ENCODE measurements at places on chromosomes 6 and 20.

DNA sequence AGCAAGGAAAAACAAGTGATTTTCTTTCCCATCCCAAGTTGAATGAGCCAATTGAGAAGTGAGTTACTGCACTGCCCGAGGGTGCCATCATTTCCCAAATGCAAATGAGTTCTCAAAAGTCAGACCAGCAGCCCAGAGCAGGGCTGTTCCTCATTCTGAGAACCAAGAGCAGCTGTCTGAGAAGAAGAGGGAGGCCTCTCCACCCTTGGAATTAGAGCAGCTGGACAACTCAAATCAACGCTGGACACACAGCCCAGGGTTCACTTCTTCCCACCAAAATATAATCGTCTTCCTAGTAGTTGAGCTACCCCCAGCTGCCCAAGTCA is 4.6 kb upstream of the PREX1 start:
- no peak for DNase-seq

- DNase-seq: no peak
These were observed 191.3 kb downstream of the TSHZ2 start for GRCh38 chr20:53163486-53163885.

DNA sequence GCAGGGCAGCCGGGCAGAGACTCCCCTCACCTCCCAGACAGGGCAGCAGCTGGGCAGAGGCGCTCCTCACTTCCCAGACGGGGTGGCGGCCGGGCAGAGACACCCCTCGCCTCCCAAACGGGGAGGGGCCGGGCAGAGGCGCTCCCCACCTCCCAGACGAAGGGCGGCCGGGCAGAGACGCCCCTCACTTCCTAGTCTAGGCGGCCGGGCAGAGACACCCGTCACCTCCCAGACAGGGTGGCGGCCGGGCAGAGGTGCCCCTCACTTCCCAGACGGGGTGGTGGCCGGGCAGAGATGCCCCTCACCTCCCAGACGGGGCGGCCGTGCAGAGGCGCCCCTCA is 6.6 kb upstream of the PRIM2 start:
- no peak for DNase-seq

DNA sequence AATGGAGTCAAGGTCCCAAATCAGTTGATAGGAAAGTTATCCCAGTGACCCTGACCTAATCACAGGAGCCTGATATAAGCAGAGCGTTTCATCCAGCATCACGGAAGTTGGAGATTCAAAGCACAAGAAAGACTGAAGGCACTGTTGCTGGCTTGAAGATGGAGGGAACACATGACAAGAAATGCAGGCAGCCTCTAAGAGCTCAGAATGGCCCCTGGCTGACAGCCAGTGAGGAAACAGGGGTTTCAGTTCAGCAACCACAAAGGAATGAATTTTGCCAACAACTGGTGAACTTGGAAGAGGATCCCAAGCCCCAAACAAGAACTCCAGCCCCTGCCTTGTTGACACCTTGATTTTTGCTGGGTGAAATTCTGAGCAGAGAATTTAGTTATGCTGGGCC is 778.5 kb downstream of the MAFB start:
- no peak for DNase-seq

DNA sequence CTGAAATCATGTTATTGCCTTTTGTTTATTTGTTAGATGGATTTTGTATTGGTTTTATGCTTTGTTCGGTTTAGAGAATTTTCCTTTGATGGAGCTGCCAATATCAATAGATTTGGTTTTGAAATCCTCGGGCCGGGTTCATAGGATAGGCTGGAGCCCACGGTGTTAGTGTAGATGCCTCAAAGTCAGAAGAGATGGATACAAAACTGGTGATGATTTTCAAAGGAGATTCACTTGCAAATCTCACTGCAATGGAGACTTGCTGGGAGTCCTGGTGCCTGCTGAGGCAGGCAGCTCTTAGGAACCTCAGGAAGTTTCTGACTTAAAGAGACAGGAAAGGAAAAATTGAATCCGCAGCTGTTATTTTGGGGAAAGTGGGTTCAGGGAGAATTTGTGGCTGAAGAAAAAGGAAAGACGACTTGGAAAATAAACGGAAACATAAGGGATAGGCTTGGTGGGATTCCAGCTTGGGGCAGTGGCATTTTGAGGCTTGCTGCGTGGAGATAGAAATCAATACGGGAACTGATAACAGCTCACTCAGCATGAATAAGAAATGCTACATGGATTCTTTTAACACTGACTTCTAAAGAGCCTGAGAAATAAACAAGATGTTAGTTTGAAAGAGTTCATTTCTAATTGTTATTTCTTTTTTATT is 241.6 kb downstream of the PHACTR1 start:
- no peak for DNase-seq

DNA sequence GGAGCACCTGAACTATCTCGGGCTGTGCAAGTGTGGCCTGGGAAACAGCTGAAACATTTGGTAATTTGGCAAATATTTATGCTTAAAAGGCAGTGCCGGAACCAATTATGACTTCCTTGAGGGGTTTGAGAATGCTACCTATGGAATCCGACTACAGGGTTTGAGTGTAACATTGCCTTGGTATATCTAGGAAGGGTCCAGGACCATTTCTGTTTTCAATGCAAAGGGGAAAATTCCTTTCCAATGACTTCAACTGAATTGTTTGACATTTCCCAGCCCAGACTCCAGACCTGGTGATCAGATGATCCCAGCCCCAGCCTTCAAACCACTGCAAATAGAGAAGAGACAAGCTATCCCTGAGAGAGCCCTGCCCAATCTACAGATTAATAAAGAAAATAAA is 4.6 kb upstream of the PPP1R3G start:
- no peak for DNase-seq

DNA sequence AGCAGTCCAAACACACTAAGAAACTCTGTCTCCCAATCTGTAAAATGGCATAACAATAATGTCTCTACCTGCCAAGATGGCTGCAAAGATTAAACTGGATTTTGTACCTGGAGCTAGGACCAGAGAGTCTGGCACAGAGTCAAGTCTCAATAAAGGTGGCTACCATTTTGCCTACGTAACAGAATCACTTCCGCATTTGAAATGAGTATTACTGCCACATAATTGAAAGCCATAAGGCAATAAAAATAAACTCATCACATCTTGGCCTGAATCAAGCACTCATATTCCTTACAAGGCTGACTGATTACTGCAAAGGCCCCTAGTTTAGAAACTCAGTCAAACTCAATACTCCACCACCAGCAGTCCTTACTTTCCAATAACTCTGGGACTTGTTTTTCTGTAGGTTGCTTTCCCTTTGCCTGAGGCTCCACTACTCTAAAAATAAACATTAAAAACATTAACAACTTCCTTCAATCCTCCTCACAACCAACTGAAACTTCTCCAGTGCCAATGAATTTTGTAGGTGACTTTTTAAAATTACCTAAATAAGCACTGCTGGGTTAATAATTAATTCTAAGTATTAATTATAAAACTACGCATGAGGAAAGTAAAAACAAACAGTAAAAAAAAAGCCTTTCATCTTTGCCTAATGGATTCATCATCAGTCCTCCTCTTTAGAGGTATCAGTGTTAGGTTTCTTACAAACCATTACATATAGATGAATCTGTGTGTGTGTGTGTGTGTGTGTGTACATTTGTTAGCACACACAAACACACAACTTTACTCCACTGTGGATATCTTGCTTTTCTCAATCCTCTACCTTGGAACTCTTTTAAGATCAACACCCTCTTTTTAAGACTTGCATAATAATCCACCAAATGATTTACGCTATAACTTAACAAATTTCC is 3.7 kb downstream of the KIF16B start:
- DNase-seq: no peak

GRCh38 chr6:4777394-4777935 is 1.3 kb downstream of the CDYL start:
- DNase-seq: no peak

DNA sequence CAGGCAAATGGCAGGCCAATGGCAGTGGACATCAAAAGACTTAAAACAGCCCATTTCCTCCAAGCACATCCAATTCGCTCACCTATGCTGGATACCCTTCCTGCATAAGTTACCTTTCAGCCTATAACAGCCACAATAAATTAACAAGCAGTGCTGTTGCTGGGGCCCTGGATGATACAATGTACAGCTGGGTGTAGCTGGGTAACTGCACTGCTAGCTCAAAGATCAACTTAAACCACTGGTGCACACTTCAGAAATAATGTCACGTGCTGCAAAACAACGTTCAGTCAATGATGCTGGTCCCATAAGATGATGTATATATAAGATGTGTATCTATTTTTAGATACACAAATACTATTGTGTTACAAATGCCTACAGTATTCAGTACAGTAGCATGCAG is 13.6 kb downstream of the IL20RA start:
- no peak for DNase-seq

- DNase-seq: no peak
These were observed 2.4 kb downstream of the C6orf132 start for GRCh38 chr6:42140032-42140431.

- DNase-seq: no peak
These were observed 758.3 kb downstream of the KIF16B start for GRCh38 chr20:15814911-15815310.

GRCh38 chr20:40991181-40991889 is 37.3 kb upstream of the TOP1 start:
- DNase-seq: no peak

DNA sequence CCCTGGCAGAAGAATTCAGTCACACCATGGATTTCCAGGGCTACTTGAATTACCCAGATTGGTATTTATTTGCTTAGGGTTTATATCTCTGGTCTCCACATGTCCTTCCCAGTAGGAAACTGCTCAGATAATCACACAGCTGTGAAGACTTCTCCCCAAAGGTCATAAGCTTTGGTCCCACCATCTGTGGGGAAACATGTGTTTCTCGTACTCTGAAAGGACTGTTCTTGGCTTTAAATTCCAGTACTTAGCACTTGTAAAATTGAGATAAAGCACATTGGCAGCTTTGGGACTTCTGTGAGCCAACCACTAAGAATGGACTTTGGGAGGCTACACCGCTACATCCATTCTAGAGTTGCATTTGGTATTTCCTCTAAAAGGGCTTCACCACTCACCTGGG is 205.3 kb upstream of the FOXA2 start:
- DNase-seq: no peak

- DNase-seq: no peak
These were observed 524.5 kb downstream of the BMP2 start for GRCh38 chr20:7291946-7292345.

GRCh38 chr6:144144996-144145395 is 5.3 kb upstream of the STX11 start:
- DNase-seq: no peak

GRCh38 chr6:41626917-41627316 is 11.4 kb upstream of the MDFI start:
- DNase-seq: no peak

DNA sequence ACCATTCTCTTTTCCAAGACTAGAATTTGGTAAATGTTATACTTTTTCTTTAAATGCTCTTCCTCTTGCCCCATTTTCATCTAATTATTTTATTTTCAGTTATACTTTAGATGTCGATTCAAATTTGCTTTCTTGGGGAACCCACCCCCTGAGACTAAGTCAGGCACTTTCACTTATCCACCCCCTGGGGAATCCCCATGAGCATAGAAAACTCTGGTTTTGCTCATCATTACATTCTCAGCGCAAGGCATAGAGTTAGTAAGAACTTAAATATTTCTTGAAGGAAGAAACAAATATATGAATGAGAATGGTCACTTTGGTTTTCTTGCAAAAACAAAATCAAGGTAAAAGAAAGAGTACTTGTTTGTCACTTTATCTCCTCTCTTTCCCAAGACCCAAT is 25.1 kb upstream of the HSF2 start:
- no peak for DNase-seq

DNA sequence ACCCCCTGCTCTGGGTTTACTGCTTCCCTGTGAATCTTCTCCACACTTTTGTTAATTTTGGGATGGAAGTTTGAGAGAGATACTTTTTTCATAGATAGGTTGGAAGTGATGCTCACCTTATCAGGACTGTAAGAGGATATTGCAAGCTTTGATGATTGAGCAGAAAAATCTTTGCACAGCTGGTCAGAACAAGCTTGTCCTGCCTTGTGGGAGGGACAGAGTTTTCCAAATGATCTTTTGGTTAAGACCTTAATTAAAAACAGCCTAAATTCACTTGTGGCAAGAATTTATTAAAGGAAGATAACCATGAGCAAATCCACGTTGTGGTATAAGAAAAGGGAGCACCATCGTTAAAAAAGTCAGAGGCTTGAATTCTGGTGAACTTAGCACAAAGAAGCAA is 32.2 kb downstream of the E2F3 start:
- DNase-seq: no peak

DNA sequence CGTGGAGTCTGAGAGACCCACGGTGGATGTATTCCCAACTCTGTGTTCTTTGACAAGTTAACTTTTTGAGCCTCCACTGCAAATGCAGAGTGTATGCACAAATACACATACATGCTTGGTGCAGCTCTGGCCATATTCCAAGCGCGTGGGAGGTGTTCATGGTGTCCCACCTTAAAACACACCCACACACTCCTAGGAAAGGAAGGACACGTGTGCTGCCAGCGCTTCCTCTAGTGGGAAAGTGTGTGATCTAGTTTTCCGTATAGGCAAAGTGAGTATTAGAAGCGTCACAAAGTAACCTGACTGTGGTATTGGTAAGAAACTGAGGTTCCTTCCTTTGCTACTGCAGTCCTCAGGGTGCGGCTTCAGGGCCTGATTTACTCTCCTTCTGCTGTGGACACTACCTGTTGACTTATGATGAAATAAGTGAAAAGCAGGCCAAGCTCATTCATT is 36.0 kb upstream of the MPC1 start:
- no peak for DNase-seq

DNA sequence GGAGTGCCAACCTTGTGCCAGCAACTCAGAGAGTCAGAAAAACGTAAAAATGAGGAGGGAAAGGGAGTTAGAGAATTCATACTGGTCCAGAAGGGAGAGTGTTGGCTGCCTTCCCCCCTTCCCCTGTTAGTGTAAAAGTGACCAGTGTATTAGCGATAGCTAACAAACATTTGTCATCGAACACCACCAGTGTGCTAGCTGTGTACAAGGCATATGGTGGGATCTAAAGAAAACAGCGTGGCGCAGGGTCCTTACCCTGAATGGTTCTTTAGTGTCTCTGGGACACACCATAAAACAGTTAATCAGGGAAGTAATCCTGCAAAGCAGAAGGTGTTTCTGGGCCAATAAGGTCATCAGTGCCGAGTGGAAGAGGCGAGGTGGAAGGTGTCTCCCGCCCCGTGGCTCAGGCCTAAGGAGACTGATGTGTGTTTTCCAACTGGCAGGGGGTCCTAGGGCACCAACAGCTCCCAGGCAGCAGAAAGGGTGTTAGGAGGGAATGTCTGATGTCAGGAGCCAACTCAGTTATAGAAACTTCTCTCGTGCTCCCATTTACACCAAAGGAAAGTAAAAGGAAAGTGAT is 91.9 kb downstream of the TCP11 start:
- DNase-seq: no peak

GRCh38 chr6:98636941-98637340 is 197.4 kb upstream of the POU3F2 start:
- DNase-seq: no peak

DNA sequence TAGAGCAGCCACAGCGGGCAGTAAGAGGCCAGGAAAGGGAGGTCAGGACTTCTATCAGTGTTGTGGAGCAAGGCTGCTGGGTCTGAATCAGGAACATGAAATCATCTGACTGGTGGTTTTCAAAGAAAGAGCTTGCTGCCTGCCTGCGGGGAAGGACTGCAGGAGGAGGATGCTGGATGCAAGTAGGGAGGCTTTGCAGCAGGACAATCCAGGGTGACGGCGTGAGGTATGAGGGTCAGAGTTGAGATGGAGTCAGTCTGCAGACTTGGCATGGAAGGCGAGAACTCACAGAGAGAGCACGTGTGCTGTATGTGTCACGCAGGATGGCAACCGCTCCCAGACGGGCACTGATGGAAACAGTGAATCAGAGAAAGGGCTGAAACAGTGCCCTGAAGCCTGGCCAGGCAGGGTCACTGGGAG is 59.2 kb upstream of the CD93 start:
- no peak for DNase-seq
